NCI-H510A treated with DMSO at 0.1 percent for 48 hours (cell line): ENCODE measurements at places on chromosomes 12 and 14.

GRCh38 chr12:131861261-131862083, 33.0 kb upstream of the ULK1 start:
- no peak for DNase-seq

DNA sequence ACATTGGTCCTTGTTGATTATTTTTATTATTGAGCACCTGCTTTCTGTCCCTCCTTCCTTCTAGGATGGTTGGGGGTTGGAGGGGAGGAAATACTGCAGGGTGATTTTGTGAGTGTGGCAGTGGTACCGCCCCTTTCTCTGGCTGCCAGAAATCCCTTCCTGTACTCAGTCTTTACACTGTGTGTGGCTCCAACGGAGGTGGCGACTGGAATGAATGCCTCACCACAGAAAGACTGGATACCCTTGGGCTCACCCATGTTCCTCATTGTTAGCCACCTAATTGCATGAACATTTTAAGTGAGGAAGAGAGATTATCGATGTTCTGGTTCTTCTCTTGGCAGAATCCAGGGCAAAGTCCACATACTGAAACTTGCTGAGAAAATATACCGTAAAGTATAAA, 272.0 kb upstream of the E2F7 start:
- DNase-seq = peak; percentile 62

GRCh38 chr12:29024117-29024516, 125.0 kb upstream of the FAR2 start:
- DNase-seq = no peak

DNA sequence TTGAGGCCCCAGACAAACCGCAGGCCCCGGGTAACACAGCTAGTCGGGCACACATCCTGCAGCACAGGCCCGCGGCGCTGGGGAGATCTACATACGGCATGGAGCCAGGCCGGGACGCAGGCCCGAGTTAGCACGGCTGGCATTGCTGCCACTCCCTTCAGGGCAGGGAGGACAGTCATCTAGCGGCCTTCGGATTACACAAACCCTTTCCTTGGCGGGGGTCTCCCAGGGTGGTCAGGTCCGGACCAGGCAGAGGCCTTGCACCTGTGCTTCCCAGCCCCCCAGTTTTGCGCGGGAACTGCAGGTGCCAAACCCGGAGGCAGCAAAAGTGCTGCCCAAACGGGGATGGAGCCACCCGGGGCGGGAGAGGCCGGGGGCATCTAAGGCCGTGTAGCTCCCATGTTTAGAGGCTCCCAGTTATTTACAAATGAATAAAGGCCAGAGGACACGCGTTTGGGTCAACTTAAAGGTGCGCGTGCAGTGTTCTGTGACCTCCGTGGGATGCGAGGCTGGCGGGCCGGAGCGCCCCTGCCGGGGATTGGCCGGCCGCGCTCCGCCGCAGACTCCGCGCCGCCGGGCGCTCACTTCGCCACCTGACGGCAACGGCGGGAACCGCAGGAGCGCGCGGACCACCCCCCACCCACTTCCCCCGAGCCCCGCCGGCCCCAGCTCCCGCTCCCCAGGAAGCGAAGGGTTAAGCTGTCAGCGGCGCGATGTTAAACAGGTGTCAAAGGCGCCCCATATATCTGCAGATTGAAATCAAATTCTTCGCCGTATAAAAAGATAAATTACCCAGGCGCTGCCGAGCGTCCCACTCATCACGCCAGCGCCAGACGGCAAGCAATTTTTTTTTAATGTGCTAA, 18.1 kb downstream of the VSX2 start:
- DNase-seq = peak; percentile 20

GRCh38 chr12:111624540-111624939, 25.4 kb upstream of the ATXN2 start:
- DNase-seq = no peak

GRCh38 chr14:68293404-68293803, 473.8 kb downstream of the RAD51B start:
- no peak for DNase-seq

GRCh38 chr12:32742133-32742532, 13.6 kb downstream of the YARS2 start:
- no peak for DNase-seq

GRCh38 chr14:71645656-71646055, 286.6 kb upstream of the RGS6 start:
- no peak for DNase-seq

- no peak for DNase-seq
These were observed 341.5 kb upstream of the DDHD1 start for GRCh38 chr14:53494587-53494986.

GRCh38 chr12:12265571-12266388, 1.1 kb downstream of the LRP6 start:
- peak; percentile 47 for DNase-seq

- peak; percentile 24 for DNase-seq
These were observed 119.6 kb downstream of the LRRIQ1 start for GRCh38 chr12:85155791-85156190.

- DNase-seq = no peak
These were observed 4.7 kb downstream of the DDN start for GRCh38 chr12:48994224-48995085.

- DNase-seq = peak; percentile 66
These were observed 283 bp downstream of the VIPAS39 start for GRCh38 chr14:77457115-77457521.

DNA sequence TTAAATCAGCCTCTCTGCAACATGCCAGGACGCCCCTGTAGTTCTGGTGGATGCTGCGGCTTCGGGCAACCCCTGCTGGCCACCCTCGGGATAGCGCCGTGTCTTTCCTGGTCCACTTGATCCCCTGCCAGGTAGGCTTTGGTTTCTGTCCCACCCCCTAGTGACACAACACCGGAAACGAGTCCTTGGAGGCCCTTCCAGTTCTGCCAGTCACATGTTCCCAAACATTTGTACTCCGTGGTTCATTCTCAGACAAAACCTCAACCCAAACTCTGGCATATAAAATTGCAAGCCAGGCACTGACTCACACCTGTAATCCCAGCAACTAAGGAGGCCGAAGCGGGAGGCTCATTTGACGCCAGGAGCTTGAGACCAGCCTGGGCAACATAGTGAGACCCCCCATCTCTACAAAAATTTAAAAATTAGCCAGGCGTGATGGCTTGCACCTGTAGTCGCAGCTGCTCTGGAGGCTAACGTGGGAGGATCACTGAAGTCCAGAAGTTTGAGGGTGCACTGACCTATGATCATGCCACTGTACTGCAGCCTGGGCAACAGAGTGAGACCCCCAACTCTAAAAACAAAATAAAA, 37.0 kb downstream of the RASAL1 start:
- DNase-seq = peak; percentile 98

GRCh38 chr14:33948869-33949408, 1.9 kb downstream of the EGLN3 start:
- DNase-seq = no peak

- DNase-seq = no peak
These were observed 86.9 kb downstream of the NTF3 start for GRCh38 chr12:5518584-5519365.

- DNase-seq = no peak
These were observed 32.8 kb downstream of the CPNE8 start for GRCh38 chr12:38872561-38872960.

DNA sequence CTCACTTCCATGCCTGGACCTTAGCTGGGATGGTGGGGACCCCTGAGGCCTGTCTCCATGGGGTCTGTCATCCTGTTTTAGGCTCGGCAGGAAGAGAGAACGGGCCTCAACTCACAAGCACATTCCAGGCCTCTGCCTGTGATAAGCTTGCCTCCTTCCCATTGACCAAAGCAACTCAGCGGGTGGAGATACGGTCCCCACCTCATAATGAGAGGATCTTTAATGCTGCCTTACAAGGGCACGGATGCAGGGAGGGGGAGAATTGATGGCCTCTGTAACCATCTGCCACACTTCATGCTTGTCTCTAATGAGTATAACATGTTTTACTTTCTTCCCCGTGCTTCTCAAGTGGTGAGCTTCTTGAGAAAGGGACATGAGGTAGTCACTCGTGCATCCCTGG, 50.0 kb downstream of the GLT1D1 start:
- DNase-seq = no peak

DNA sequence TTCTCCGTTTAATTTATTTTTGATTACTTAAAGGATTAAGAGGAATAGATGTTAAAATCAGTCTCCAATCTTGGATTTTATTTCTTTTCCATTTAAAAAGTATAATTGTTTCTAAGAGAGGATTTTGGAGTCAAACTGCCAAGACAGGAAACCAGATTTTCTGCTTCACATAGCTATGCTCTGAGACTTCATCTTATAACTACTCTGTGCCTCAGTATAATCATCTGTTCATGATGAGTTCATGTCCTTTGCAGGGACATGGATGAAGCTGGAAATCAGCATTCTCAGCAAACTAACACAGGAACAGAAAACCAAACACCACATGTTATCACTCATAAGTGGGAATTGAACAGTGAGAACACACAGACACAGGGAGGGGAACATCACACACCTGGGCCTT, 9.0 kb upstream of the TAS2R31 start:
- DNase-seq = no peak

- peak; percentile 25 for DNase-seq
These were observed 18.1 kb upstream of the PHLDA1 start for GRCh38 chr12:76049575-76050251.

DNA sequence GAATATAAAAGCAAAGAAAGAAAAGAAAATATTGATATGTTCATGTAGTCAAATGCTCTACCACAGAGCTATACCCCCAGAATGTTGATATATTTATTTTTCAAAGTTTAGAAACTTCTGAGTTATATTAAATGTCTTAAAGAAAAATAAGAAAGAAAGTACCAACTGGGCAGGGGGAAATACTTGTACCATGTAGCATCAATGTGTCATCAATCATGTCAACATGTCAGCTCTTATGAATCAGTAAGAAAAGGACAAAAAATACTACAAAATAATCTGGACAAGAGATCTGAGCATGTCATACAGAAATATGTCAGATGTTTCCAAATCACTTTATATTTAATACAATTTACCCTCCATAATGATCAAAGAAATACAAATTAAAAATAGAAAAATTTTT, 595.1 kb upstream of the ATP2B1 start:
- DNase-seq = no peak

GRCh38 chr12:127108360-127109215, 1158.4 kb upstream of the TMEM132C start:
- peak; percentile 76 for DNase-seq

GRCh38 chr14:87283547-87283946, 709.4 kb downstream of the GALC start:
- no peak for DNase-seq

DNA sequence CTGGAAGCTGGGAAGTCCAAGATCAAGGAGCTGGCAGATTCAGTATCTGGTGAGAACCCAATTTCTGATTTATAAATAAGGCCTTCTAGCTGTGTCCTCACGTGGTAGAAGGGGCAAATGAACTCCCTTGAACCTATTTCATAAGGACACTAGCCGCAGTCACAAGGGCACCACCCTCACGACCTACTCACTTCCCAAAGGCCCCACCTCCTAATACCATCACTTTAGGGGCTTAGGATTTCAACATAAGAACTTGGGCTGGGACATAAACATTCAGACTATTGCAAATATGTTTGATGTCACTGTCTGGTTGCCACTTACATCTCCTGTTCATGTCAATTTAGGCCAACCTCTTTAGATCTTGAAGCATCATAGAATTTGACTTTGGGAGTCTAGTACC, 10.8 kb upstream of the CNIH1 start:
- DNase-seq = no peak

DNA sequence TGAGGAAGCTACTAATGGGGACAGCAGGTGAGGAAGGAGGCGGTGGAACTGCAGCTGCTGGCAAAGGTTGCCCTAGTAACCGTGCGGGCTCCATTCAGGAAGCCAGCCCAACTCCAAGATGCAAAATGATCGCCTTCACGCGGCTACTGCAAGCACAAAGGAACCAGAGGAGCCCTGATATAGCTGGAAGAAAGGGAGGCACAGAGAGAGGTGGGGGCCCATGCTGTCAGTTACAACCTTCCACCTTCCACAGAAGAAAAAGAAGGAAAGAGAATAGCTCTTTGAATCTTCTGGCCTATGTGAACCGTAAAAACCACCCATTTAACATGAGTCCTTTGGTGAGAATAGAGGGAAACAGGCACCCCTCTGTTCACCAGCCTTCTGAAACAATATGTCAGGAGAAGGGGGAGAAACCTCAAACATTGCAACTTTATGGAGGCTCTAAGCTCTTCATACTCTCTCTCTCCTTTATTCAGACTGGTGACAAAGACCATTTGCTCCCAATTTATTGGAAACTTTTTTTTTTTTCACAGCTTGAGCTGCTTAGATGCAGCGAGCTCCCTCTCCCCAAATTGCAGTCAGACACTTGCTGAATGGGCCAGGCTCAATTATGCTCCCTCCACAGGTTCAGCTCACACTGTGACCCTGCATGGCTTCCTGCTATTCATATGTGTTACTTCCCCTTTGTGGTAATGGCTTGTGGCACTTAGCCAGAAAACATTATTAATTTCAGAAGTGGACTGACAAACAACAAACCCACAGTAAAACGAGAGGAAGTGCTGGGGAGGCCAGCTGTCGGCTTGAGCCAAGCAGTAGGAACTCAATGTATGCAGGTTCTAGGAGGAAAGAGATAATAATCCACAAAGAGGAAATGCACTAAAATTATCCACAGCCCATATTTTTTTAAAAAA, 6.2 kb downstream of the DUSP6 start:
- DNase-seq = peak; percentile 87

DNA sequence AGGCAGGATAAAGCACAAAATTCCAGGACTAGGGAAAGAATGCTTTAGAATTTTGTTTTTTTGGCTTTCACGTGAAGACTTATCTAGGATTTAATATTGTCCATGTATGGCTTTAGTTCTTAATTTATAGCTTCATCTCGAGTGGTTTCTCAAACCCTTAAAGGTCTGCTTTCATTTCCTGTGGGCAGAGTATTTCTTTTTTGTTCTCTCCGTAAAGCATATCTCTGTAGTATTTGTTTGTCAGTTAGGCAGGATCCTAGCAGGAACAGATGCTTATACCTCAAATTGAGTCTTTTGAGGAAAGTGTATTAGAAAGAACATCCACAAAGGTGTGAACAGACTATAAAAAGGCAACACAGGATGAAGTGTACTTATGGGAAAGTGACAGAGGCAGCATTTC, 697.1 kb upstream of the SEL1L start:
- no peak for DNase-seq

DNA sequence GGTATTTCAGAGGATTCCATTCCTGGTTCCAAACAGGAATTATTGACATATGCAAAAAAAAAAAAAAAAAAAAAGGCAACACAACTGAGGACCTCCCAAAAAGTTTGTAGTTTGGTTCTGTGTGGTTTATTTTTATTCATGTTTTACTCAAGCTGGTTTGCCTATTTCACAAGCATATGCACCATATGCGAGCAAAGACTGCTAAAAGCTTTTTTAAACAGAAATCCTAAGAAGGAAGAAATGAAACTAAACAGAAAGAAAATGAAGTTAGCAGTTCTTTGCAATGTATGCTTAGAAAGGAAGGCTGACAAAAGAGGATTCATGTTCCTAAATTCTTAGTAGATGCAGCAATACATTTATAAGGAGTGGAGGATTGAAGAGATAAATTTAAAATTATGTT, 487.6 kb upstream of the FLRT2 start:
- DNase-seq = no peak
